ENCODE measurements at places on chromosomes 2 and 18.

- DNase-seq = no peak
These were observed 28.8 kb upstream of the FBXO11 start for GRCh38 chr2:47935071-47935470.

DNA sequence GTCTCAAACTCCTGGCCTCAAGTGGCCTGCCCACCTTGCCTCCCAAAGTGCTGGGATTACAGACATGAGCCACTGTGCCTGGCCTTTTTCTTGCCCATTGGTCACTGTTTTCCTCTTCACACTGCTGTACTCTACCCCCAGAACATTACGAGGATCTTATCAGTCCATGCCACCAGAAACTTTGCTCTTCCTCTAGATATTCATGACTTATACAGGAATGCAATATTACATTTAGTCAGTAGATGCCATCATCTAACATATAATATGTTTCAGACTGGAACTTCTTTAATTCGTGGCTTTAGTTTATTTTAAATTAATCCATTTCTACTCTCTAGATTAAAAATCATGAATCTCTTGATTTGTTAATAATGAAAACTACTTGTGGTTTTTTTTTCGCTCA is 135.5 kb downstream of the COMMD1 start:
- DNase-seq = no peak

- DNase-seq = no peak
These were observed 8.1 kb upstream of the HES6 start for GRCh38 chr2:238247841-238248453.

GRCh38 chr2:206805887-206806607 is 40.6 kb downstream of the FASTKD2 start:
- DNase-seq = no peak

DNA sequence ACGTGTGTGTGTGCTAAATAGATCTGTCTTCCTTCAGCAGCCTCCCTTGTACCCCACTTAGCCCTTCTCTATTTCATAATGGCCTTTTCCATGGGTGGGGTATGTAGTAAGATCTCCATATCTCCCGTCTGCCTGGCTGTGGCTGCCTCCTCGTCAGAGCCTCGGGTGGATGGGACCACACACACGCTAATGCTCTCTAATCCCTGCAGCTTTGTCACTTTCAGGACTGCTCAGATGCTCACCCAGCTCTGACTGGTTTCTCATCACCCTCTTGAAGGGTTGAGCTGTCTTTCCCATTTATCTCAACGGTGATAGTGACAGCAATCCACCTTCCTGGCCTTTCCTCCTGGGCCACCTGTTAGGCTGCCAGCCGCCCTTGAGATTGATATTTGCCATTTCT is 95.3 kb downstream of the DCC start:
- no peak for DNase-seq

- no peak for DNase-seq
These were observed 38.9 kb upstream of the SCG2 start for GRCh38 chr2:223641082-223641481.

- DNase-seq = no peak
These were observed 124.1 kb upstream of the MYT1L start for GRCh38 chr2:2455151-2455550.

- no peak for DNase-seq
These were observed 1848.6 kb upstream of the CELF4 start for GRCh38 chr18:39414009-39414700.

DNA sequence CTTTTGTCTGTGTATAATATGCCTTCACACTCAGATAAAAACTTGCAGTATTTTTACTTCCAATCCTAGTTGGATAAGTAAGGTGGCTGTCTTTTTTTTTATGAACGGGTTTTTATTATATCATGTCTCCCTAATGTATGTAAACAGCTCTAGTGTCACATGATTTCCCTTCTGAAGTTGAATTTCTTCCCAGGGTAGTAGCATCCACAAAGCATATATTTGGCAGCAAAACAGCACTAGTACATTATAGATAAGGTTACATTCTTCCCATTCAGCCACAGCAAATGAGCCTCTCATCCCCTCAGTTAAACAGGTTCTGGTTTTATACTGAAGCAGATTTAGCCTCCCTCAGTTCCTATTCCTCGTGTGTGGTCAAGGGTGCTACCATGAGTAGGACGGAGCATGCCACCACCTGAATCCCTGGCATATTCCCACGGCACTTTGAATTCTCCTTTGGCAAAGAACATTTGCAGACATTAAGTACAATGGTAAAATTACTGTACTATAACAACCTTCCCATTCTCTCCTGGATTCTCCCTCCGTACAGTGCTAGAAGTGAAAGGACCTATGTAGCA is 15.4 kb upstream of the DTNA start:
- DNase-seq = no peak

- DNase-seq = no peak
These were observed 170.1 kb upstream of the KYNU start for GRCh38 chr2:142707318-142707717.

DNA sequence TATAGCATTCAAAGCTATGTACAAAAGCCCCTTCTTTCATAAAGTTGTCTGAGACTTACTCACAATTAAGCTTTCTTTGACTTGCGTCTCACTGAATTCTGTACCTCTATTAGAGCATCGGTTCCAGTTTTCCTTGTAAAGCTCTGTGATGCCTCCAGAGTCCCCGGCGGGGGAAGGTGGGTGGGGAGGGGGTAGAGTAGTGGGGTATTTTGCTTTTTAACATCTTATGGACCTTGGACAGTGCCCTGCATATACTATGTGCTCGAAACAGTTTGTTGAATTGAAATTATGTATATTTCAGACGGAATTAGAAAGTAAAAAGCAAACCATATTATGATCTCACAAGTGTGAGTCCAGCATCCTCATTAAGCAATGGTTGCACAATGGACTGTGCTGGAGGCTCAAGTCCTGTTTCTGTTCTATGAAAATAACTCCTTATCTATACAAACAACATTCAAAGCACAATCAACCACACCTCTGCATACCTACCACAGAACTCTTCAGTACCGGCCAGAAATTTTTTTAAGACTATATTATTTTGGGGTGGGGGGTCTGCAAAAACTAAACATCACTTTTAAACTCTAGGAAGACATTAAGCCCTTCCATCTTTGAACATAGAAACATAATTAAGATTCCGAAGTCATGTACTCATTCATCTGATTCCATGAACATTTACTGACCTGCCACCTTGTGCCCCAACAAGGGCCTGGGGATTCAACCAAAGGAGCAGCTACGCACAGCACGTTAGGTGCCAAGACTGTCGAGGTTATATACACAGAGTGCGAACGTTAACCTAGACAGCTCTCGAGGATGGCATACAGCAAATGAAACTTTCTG is 908 bp downstream of the STAT1 start:
- no peak for DNase-seq

DNA sequence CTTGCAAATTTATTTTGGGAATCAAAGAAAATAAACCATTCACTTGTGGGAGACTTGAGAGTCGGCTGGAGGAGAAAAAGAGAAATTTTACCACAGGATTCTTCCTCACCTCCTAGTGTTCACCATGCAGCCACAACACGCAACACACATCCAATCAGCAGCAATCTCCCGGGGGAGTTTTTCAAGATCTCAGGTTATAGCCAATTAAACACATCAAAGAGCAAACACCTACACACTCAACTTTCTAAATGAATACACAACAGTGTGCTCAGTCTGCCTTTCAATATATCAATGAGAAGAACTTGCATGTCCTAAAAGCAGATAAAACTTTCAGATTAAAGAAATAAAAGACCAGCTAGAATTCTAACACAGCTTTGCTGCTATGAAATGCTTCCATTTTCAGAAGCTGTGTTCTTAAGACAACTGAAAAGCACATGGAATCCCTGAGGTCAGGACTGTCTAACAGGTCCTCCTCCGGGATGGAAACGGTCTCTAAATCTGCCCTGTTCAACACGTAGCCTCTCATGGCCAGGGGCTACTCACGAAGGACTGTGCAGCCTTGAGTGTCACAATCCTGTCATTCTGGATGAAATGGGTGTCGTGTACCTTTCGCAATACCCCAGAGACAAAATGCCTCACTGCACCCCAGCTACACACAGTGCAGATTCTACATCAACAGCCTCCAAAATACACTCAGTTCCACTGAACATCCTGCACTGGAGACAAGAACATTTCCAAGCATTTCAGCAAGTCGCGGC is 84.2 kb downstream of the ZNF516 start:
- DNase-seq = no peak

- DNase-seq = no peak
These were observed 254.4 kb downstream of the KCNE4 start for GRCh38 chr2:223306371-223306770.

DNA sequence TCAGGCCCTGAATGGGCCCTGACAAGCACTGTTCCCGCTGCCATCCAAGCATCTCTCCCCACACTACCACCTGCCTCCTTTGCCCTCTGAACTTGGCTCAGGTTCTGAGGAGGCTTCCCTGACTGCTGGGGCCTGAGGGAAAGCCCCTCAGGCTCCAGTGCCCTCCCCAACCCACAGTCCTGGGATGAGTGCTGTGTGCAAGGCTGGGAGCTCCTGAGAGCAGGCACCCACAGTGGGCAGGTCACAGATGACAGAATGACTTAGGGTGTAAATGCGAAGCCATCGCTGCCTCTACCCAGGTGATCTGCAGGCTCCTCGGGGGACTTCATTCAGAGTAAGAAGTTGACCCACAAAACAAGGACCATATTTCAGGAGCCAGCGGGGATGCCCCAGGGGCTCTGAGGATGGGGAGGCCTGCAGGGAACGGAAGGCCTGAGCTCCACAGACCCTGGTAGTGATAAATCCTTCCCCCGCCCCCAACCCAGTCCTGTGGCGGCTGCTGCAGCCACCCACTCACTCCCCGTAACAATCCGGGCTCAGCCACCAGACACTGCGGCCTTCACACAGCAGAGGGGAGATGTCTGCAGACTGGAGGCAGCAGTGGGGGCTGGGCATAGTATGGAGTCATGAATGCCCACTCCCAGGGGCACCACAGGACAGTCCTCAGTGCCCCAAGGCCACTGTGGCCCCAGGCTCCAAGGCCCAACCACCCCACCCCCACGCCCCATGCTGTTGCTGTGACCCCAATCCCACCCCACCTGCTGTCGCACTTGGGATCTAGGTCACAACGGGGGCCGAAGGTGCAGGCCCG is 8.9 kb downstream of the BIN1 start:
- DNase-seq = no peak

- DNase-seq = no peak
These were observed 121.8 kb downstream of the TGFA start for GRCh38 chr2:70431716-70432347.

- DNase-seq = no peak
These were observed 99.8 kb upstream of the FBXO11 start for GRCh38 chr2:48006094-48006493.

DNA sequence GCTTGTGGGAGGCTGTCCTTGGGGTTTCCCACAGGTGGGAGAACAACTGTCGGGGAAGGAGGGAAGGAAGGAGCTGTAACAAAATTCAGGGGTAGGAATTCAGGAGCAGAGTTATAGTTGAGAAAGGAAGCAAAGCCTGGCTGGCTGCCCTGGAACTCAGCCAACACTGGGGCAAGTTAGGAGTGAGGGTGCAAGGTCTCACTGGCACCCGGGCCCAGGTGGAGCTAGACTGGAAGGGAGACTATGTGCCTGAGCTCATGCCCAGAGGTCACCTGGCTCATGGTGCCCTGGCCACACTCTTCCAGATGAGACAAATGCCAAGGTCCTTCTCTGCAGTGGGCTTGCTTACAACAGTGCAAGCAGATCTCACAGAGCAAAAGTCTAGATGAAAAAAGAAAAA is 75.6 kb upstream of the ARHGAP28 start:
- DNase-seq = no peak

- no peak for DNase-seq
These were observed 36.6 kb upstream of the NDUFV2 start for GRCh38 chr18:9065864-9066263.

- no peak for DNase-seq
These were observed 21.2 kb upstream of the TET3 start for GRCh38 chr2:73963385-73964120.

DNA sequence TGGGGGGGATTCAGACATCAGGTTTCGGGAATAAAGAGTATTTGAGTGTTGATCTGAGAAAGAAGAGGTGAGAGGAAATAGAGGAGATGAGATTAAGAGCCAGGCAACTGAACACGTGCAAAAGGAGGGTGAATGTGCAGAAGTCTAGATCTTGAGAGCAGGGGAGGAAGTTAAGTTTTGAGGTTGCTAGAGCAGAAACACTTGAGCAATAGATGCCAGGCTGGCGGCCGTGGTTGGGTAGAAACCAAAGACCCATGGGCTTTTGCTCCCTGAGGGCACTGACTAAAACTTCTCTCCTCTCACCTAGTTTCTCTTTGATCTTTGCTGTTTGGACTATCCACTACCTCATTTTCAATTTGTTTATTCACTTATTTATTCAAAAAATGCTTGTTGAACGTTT is 116.0 kb downstream of the CDC42EP3 start:
- DNase-seq = no peak

DNA sequence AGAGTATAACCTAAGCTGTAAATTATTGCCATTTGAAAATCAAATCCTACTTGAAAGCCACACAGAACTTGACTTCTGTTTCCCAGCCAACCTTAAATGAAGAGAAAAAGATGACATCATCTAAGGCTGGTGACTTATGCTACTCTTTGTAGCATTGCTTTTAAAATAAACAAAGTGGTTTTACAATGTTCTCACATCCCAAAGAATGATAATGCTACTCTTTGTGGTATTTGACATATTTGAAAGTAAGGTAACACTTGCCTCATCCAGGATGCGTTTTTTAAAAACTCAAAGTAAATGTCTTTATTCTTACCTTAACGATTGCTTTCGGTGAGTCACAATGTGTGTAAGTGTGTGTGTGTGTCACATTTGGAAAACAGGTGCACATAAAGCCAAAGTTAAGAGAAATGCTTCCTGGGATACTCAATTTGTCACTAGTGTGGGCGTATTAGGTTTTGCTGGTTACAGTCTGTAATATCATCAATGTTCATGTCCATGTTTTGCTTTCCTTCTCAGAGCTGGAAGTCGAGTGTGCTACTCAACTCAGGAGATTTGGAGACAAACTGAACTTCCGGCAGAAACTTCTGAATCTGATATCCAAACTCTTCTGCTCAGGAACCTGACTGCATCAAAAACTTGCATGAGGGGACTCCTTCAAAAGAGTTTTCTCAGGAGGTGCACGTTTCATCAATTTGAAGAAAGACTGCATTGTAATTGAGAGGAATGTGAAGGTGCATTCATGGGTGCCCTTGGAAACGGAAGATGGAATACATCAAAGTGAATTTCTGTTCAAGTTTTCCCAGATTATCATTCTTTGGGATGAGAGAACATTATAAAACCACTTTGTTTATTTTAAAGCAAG is 2.6 kb downstream of the PMAIP1 start:
- no peak for DNase-seq

- DNase-seq = no peak
These were observed 126.5 kb downstream of the GALR1 start for GRCh38 chr18:77376043-77376732.

- no peak for DNase-seq
These were observed 8.0 kb upstream of the SESTD1 start for GRCh38 chr2:179272406-179273192.

Data from esophagus squamous epithelium (tissue), 5 donors.